Bronchial epithelial cell (primary cell): ENCODE measurements at places on chromosomes 3 and 15. TPM values are rescaled to one million over a fixed set of nuclear protein-coding genes. Genes with fewer than 3 reads are reported as not detected.

The CLDN16 gene
- 0.26 and 0.51 TPM in 2 replicates for total RNA-seq

DNA sequence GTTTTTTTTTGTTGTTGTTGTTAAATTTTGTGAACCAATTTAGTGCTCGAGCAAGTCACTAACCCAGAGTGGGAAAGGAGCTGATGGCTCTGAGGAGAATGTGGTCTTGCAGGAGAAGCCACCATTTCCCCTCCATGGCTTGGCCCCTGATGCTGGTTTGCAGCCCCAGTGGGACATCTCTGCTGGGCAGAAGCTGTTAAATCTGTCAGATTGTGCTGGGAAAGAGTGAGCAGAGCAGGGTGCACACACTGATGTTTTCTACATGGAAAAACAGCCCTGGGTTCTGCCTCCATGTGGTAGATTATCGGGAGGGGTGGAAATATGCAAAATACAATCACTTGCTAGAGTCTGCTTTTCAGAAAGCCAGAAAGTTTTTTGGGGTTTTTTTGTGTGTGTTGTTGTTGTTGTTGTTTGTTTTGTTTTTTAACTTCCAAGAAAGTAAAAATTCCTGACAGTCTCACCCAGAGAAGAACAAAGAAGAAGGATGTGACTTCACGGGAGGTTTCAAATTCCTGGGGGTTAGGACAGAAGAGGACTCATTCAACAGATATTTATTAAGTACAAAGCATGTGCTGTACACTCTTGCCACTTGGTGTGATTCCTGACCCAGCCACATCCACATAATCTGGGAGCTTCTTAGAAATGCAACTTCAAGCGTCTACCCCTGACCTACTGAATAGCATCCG is 133.7 kb downstream of the FOXB1 start:
- DNase-seq: peak; percentile 28

DNA sequence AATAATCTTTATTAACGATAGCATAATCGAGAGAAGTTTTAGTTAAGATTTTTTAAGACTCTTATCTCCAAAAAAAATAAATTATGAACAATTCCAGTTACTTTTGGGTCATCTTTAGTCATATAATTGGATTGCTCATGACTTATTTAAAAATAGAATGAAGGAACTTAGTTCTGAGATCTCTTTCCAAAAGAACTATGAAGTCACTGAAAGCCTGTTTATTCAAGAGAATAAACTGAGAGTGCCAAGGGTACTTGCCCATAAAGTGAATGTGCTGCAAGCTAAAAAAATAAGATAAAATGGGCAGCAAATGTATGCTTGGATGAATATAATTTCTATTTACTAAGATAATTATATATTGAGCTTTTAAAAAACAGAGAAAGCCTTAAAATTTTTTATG is 176.5 kb upstream of the PLSCR5 start:
- DNase-seq: no peak

DNA sequence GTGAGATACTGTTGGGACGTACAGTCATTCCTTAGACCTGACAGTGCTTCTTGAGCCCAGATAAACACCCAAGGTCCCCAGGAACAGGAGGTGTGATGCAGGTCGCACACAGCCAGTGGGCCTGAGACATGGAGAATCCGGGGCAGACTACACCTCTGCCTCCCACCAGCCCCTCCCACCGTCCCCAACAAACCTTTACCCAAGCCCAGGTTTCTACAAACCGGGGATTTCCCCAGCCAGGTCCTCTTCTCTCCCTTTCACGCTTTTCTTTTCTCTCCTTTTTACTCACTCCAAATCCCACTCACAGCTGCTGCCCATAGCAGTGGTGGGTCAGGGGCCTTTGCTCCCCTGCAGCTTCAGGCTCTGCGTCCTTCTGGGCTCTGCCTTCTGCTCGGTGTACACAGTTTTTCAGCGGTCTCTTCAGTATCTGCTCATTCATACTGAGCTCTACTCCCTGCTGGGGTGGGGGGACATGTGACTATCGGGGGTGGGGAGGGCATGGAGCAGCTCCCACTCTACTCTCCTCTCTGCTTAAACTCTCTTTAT is 4.8 kb upstream of the PCSK6 start:
- DNase-seq: no peak

- DNase-seq: no peak
Observed at GRCh38 chr3:46863261-46863782, at the start of gene MYL3. Gene MYL3, minus strand, starts transcription at chr3:46863444. Its CDS starts 54 bp downstream, at chr3:46863390.

DNA sequence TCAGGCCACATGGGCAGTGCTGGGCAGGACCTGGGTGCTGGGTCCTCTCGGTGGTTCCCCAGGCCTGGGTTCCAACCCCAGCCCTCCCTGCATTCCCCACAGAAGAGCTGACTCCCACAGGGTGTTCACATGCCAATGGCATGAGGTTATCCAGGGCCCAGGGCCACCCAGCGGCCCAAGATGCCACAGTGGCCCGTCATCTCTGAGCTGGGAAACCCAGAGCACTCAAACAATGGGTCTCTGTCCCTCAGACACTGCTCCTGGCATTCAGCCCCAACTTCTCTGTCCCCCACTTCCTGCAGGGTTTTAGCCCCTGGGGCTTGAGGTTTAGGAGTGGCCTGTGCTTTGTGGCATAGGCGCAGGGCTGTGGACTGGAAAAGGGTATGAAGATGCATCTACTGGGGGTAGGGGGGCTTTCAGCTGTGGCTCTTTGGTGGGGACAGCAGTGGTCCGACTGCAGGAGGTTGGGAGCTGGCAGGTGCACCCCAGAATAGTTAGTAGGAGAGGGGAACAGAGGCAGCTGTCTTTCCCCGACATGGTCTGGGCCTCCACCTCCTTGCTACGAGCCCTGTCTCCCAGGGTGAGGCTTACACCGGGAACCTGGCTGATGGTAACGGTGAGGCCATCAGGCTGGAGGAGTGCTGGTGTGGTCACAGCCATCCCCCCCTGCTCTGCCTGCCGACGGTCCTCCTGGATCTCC is 1.7 kb downstream of the CCDC9B start:
- DNase-seq: peak; percentile 77
